ENCODE measurements at places on chromosomes 12 and 14.
A peak's percentile ranks its signal among the peaks of the same experiment; 100 is the strongest.

DNA sequence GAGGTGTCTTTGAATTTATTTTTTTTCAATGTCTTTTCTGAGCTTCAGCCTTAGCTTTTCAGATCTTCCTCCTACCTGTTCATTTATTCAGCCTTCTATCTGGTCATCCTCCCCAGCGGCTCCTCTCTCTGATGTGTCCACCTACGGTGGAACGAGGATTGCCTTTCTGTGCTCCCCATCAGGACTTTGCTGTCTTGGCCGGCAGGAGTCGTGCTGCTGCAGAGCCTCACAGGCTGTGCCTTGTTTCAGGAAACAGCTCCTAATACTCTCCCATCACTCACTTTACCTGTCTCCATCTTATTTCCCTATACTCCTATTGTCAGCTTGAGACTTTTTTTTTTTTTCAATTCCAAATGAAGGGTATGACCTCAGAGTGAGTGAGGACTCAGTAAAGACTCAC is 76.9 kb downstream of the KICS2 start:
- DNase-seq, result no peak

DNA sequence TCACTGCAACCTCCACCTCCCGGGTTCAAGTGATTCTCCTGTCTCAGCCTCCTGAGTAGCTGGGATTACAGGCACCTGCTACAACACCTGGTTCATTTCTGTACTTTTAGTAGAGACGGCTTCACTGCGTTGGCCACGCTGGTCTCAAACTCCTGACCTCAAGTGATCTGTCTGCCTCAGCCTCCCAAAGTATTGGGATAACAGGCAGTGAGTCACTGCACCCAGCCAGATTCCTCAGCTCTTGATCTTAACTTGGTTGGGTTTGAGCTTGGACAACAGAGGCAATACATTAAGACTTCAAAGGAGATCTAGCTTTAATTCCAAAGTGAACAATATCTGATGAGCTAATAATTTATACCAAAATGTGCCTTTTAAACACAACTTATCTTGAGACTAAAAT is 5.6 kb downstream of the DAZAP2 start:
- no peak for DNase-seq

DNA sequence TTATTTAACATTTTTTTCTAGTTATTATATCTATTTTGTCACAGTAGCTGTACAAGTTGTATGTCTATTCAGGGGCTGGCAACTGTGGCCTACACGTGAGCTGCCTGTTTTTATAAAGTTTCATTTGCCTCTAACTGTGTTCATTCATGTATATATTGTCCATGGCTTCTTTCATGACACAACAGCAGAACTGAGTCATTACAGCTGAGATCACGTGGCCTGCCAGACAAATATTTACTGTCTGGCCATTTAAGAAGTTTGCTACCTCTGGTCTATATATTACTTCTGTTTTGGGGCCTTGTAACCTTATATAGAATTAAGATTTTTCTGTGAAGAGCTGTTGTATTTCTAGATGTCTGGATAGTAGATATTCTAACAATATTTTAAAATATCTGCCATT is 37.9 kb downstream of the KIAA0586 start:
- DNase-seq, result no peak

- DNase-seq, result no peak
Observed at GRCh38 chr12:42346403-42347002, 20.5 kb downstream of the PPHLN1 start.

GRCh38 chr12:66409195-66409871 is 107.0 kb downstream of the HELB start:
- DNase-seq, result peak; percentile 16

- no peak for DNase-seq
Observed at GRCh38 chr12:8699714-8700113, 1.9 kb downstream of the RIMKLB start.

DNA sequence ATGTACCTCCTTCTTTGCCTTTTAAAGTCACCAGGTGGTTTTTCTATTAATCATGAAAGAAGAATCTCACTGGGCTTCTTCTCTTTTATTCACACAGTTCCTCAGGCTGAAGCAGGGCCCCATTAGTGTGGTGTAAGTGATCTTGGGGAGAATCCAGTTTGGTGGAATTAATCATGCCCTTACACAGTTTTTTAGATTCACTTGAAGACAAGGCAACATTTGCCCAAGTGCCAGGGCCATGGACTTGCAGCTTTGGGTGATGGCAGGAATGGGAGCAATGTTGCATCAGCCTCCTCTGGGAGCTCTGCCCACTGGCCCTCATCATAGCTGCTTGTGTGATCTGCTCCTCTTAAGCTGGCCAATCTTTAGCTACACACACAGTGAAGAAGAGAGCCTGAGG is 33.8 kb downstream of the KCNK10 start:
- DNase-seq, result no peak

All from HEK293T (cell line).